ENCODE measurements at places on chromosomes 12 and 14.

DNA sequence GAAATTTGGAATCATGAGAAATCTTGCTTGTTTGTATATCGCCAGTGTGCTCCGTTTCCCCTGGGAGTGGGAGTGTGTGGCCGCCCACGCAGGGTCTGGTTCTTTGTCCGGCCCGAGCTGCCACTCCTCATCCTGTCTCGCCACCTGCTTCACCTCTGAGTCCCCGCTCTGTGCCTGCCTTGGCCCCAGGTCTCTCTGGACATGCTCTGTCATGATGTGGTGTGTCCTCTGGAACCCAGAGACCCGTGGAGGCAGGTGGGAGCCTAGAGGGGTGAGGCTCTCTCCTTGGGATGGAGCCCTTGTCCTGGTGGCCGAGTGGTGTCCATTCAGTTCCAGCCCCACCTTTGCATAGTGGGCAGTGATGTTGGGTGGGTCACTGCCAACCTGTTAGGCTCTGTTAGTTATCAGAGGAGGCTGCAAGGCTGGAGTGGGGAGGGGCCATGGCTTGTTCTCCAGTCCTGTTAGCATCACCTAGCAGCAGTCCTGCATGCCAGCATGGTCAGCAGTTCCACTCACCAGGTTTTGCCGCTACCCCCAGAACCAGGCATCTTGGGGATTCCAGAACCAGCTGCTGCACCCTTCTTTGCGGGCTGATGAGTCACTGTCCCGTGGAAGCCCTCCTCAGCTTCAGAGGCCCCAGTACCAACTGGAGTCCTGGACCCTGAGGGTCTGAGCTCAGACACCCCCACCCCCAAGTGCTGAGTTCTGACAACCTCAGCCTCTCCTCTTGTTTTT lies 76.5 kb downstream of the EP400 start:
- DNase-seq = no peak

DNA sequence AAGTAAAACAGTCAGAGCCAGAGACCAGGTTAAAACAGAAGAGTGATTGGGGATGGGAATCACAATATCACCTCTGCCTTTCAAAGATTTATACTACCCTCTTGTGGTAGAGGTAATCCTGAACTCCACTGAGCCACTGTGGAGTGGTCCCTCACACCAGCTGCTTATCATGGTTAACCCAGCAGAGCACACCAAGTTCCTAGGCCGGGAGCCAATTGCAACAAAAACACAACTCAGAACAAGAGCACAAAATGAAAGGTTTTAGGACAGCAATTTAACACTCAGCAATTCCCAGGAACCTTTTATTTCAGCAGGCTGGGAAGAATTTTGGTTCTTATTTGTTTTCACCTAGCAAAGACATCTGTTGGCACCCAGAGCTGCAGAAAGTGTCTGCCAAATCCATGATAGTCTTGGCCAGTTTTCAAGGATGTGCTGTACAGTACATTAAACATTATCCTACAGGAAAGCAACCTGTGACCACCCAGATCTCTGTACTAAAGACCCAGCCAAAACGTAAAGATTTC lies 220.5 kb upstream of the ATXN7L3B start:
- peak; percentile 21 for DNase-seq

- no peak for DNase-seq
Observed at GRCh38 chr12:108461058-108461660, 53.9 kb upstream of the FICD start.

- no peak for DNase-seq
Observed at GRCh38 chr12:561391-561705, 101.6 kb downstream of the B4GALNT3 start.

All from mesenchymal stem cell (in vitro differentiated cells and primary cell).